BJ (cell line): ENCODE measurements at places on chromosomes 13 and 19.
A peak's percentile ranks its signal among the peaks of the same experiment; 100 is the strongest.

DNA sequence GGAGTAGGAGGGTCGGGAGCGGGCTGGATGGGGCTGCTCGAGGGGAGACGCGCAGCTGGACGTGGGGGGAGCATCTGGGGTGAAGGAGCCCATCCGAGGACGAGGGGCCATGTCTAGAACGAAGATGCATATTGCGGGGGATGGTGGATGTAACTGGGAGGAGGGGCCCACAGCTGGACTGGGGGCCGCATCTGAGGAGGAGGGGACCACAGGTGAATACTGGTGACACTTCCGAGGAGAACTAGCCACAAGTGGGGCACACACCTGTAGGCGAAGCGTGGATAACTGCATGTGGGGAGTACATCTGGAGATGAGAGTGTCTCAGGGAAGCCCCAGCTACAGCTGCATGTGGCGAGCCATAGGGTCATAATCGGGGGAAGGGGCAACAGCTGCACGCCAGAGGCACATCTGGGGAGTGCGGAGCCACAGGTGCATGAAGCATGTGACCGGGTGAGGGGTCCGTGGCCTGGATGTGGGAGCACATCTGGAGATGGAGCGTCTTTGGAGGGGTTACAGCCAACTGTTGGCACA lies 402 bp downstream of the ZSWIM9 start:
- DNase-seq, result no peak

- DNase-seq, result no peak
Measured at GRCh38 chr13:70969321-70969720, 861.1 kb upstream of the KLHL1 start.

- no peak for DNase-seq
Measured at GRCh38 chr19:19154768-19155494, 15.1 kb downstream of the MEF2B start.

- DNase-seq, result no peak
Measured at GRCh38 chr13:95098916-95099315, 202.3 kb downstream of the ABCC4 start.

DNA sequence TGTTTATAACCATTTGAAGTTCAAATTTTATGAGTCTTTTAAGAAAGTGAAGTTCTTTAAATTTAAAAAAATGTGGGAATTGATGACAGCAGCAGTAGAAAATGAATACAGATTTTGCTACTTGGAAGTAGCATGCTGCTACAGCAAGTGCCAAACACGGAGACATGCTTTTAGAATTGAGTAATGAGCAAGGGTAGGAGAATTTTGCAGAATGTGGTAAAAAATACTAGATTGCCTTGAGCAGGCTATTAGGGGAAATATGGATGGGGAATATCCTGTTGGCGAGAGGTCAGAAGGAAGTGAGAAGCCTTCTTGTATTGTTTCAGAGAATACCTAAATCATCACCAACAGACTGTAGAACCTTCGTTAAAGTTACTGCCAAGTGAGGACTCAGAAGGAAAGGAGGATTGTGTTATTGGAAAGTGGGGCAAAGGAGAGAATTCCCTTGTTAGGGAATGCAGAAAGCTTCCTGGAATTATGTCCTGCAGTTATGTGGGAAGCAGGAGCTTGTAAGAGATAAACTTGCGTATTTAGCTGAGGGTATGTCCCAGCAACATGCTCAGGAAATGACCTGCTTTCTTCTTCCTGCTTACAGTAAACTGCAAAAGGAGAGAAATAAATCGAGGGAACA lies 32.4 kb upstream of the OXGR1 start:
- no peak for DNase-seq

- no peak for DNase-seq
Measured at GRCh38 chr19:3849787-3850186, 19.1 kb downstream of the ZFR2 start.

DNA sequence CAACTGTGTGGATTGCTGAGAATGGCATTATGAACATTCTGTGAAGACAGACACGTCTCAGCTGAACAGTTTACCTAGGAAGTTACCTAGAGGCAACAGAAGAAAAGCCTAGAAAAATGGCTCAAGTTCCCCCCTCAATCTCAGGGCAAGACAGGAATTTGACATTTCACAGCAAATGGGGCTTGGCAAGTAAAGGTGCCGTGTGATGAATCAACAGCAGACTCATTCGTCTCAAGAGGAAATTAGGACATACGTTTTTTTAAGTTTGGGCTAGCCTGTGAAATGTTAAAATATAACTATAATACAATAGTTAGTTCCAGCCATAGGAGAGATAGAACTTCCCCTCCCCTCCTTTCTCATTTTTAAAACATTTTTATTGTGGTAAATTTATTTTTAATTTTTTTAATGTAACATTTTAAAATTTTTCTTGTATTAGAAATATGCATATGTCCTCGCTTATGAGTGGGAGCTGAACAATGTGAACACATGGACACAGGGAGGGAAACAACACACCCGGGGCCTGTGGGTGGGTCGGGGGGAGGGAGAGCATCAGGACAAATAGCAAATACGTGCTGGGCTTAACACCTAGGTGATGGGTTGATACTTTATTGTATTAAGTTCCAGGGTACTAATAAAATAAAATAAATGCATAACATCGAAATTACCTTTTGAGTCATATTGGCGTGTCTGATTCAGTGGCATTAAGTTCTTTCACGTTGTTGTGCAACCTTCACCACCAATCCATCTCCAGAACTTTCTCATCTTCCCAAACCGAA lies 116.0 kb downstream of the COL4A2 start:
- no peak for DNase-seq

GRCh38 chr19:18607226-18608101 lies 865 bp upstream of the CRLF1 start:
- no peak for DNase-seq

GRCh38 chr13:44451126-44451525 lies 77.5 kb downstream of the SERP2 start:
- DNase-seq, result no peak

DNA sequence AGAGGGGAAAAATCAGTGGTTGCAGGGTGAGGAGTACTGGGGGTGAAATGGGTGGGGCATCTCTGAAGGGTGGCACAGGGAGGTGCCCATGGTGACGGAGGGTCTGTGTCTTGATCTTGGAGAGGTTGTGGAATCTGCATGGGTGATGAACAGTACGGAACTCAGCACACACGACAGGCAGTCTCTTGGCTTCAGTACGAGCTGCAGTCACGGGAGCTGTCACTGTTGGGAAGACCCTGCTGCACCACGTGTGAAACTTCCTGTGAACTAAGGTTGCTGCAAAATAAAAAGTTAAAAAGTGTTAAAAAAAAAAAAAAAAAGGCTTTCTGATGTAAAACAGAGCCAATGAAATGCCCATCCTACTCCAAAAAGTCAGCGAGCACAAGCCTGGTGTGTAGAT lies 34.3 kb downstream of the TEX29 start:
- DNase-seq, result no peak

DNA sequence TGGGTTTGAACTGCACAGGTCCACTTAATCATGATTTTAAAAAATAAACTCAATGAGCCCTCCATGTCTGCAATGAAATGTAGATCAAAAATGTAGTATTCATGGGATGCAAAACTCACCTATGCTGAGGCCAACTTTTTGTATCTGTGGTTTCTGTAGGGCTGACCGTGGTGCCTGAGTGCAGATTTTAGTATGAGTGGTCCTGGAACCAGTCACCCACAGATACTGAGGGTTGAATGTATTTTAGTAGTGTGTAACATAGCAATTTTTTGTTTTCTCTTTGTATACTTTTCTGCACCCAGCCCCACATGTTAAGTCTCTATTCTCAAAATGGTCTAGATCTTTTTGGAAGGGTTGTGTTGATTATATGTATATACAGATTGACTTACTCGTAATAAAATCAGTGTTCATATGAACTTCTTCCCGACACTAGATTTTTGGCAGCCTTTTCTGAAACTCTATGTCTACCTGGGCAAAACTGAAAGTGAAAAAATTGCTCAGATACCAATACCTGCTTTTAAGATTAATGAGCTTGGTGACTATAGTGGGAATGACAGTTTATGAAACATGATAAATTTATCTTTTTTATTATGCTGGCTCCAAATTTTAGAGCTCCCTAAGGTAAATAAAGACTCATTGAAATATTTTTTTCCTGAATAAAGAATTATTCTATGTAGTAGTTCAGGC lies 51.6 kb downstream of the DNAJC15 start:
- no peak for DNase-seq

DNA sequence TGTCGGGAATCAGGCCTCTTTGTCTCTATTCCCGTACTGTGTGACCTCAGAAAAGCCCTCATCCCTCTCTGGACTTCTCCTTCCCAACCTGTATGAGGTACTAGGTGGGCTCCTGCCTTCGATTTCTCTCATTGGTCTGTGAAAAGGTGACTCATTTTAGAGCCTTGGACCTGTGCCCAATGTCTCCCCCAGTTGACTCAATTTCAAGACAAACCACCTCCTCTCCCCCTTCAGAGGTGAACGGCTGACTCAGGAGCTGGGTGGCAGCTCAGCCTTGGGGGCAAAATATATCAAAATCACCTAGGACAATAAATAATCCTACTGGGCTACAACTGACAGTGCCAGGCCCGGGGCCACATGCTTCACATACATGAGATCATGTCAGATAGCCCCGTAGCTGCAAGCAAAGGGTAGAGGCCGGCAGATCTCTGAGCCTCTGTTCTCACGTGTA lies 630 bp downstream of the COQ8B start:
- no peak for DNase-seq

GRCh38 chr19:6012426-6013170 lies 34.7 kb upstream of the RANBP3 start:
- DNase-seq, result no peak

GRCh38 chr13:35770756-35771297 lies 294.3 kb upstream of the MAB21L1 start:
- DNase-seq, result no peak

DNA sequence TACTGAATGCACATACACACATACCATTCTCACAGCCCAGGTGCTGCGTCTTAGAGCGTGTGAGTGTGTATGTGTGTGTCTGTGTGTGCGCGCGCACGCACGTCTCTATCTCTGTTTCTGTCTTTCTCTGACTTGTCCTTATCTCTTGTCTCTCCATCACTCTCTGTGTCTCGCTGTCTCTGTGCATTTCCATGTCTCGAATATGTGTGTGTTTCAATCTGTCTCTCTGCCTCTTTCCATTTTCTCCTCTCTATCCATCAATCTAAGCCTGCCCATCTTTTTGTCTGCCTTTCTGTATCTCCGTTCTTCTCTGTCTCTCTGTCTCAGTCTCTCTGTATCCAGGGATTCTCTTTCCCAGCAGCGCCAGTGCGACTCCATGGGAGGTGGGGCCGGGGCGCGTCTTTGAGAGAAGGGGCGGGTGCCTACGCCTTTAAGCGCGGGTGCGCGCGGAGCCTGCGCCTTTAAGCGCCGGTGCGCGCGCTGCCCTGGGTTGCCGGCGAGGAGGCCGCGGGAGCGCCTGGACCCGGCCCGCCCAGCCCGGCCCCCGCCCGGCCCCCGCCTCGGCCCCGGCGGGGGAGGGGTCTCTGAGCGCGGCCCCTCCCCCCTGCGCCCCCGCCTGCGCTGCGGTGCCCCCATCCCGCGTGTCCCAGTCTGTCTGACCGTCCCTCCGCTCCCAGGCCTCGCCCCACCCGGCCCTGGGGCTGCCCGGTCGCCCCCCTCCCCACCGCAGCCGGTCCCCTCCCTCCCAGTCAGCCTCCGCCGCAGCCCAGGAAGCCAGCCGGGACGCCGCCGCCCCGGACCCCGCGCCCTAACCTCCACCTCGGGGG lies at the start of gene LRFN3:
LRFN3 (plus strand) TSS at position 464 of the 827 bp plus-strand sequence. CDS start 3,052 bp downstream, outside the sequence.
- DNase-seq, result no peak

DNA sequence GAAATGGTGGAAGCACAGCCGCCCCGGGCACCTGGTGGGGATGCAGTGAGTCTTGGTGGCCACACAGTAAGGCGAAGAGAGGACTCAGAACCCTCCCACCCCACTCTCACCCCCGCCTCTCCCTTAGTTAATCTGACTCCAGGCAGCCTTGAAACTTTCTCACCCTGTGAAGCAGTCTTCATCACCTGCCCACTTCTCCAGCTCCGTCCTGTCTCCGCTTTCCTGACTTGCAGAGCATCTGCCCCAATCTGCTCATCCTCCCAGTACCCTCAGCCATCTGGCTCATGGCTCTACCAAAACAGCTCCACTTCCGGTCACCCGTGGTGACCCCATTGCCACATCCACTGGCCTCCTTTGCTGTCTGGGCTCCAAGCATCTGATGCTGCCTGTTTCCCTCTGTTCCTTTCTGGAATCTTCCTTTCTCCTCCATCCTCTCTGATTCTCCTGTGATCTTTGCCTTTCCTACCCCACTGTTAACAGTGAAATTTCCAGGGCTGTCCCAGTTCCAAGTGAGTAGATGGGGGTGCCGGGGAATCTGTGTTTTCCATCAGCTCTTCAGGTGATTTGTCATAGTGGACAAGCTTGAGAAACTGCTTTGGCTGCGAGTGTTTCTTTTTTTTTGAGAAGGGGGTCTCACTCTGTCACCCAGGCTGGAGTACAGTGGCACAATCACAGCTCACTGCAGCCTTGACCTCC lies 4.3 kb downstream of the USF2 start:
- no peak for DNase-seq

DNA sequence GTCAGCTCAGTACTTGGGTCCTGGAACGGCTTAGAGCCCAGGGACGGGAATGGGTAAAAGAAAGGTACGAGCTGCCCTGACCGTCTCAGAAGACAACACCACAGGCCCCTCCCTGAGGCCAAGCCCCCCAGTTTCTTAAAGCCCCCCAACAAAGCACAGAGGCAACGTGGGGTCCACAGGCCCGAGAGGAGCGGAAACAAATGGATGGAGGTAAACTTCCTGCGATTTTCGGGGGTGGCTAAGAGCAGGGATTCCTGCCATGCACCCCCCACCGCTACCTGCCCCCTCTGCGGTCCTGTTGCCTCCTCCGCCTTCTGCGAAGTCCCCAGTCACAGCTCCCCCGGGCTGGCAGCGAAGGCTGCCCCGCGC lies 48.2 kb downstream of the PTPRS start:
- no peak for DNase-seq

DNA sequence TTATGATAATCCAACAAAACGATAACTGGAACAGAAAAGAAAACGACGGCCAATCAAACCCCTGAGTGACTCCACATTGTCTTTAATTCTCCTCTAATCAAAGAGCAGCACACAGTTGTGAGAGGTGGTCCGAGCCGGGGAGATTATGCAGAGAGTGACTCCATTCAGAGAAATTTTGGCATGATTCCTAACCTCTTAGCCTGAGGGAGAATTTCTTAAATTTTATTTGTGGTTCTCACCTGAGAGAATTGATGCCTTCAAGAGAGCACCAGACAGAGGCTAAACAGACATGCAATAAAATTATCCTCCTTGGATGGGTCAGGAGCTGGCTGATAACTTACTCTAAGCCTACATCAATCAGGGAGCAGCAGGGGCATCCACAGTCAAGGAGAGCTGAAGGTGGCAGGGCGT lies 310.0 kb upstream of the KLF12 start:
- DNase-seq, result no peak

DNA sequence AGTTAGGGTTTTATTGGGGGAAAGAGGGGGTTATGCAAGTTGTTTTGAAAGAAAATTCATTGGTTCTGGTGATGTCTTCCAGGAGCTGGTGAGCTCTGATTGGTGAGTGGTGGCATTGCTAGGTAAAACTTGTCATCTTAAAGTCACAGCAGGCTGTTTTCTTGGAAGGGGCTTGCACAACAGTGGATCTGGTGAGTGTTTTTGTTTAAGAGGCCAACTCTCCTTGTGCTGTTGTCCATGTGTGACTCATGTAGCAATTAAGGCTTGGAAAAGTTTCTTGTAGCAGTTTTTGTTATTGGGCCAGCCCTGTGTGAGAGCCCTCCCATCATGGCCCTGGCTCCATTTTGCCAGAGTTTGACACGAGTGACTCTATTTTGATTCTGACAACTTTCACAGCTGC lies 109.4 kb downstream of the RFC3 start:
- DNase-seq, result peak; percentile 19

GRCh38 chr19:11125994-11126685 lies 29.4 kb downstream of the SPC24 start:
- no peak for DNase-seq

GRCh38 chr19:28961772-28962500 lies 251.0 kb downstream of the UQCRFS1 start:
- DNase-seq, result peak; percentile 63

- no peak for DNase-seq
Measured at GRCh38 chr13:58960888-58961287, 1202.8 kb downstream of the DIAPH3 start.
